Fibroblast of villous mesenchyme (primary cell): ENCODE measurements at places on chromosomes 1 and 21. TPM values are rescaled to one million over a fixed set of nuclear protein-coding genes. Genes with fewer than 3 reads are reported as not detected.

DNAJC28 gene
- total RNA-seq = 1.9 and 2.2 TPM in 2 replicates

EPRS1 gene
- total RNA-seq = 155 and 193 TPM in 2 replicates

DNA sequence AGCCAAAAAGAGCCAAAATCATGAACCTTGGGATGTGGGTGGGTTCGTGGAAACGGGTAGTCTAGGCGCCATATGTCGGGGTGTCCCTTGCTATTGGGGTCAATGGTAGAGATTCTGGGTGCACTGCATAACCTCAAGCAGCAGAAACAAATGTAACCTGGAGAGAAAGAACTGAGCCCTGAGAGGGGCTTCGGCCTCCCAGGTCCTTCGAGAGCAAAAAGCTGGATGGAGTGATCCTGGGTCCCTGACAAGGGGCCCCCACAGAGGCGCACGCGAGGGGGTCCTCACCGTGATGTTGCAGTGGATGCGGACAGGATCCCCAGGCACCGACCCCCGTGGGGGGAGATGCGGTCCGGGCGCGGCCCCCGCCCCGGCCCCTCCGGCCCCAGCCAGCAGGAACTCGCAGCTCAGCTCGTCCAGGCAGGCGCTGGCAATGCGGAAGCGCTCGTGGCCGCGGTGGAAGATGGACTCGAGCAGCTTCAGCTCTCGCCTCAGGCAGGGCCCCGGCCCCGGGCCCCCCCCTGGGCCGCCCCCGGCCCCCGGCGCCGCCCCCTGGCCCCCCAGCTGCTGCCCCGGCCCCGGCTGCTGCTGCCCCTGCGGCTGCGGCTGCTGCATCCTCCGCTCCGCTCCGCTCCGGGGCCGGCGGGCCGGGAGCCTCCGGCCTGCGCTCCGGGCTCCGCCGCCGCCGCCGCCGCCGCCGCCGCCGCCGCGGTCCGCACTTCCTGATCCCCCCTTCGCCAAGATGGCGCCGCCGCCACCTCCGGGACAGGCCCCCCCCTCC is at the start of gene UBE2Q1:
Gene UBE2Q1, minus strand, starts transcription at position 724 of the 781 bp plus-strand sequence. Its CDS starts 109 bp downstream, at position 615.
- peak; percentile 39 for DNase-seq

GRCh38 chr1:206833106-206833680 is 32.2 kb upstream of the IL20 start:
- DNase-seq = no peak

- DNase-seq = no peak
Observed at GRCh38 chr1:36532810-36533401, 50.2 kb upstream of the CSF3R start.

GRCh38 chr1:59976194-59977074 is 49.9 kb upstream of the CYP2J2 start:
- DNase-seq = peak; percentile 57

- no peak for DNase-seq
Observed at GRCh38 chr1:15062479-15063099, 91.0 kb upstream of the TMEM51 start.

DNA sequence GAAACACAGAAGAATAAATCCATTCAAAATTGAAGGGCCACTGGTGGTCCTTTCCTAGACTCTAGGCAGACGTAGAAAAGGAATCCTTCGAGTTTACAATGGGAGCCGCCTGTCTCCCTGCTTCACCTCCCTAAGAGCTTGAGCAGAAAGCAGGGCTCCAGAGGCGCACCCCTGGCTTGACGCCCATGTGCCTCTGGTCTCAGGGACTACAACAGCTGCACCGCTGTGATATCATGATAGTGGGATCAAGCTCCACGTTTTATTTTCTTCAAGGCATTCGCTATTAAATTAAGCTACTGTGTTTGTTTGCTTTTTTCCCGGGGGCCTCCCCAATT is 403 bp upstream of the C1orf122 start:
- no peak for DNase-seq

DNA sequence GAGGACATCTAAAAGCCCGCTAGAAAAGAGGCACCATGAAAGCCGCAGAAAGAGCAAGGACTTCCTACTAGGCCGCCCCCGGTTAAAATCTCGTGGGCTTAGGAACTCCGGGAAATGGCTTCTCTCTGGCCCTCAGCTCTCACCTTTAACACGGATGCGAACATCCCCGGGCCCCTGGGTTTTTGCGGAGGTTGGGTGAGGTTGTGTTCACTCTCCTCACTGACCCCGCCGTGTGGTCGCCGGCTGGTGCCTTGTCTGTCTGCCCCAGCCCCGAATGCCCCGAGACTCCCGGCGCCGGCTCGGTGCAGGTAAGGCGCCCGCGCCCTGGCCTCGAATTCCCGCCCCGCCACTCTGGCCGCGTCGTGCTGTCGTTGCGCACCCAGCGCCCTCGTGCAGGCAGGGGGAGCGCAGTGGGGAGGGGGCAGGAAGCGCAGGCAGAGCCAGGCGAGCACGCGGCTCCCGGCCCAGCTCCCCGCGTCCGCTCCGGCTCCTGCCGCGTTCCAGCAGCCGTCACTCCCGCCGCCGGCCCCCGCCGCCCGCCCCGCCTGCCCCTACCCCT is at the start of gene SHISAL2A:
Gene SHISAL2A, plus strand, starts transcription at position 437 of the 559 bp plus-strand sequence. CDS start 326 bp downstream, outside the sequence.
- no peak for DNase-seq

DNA sequence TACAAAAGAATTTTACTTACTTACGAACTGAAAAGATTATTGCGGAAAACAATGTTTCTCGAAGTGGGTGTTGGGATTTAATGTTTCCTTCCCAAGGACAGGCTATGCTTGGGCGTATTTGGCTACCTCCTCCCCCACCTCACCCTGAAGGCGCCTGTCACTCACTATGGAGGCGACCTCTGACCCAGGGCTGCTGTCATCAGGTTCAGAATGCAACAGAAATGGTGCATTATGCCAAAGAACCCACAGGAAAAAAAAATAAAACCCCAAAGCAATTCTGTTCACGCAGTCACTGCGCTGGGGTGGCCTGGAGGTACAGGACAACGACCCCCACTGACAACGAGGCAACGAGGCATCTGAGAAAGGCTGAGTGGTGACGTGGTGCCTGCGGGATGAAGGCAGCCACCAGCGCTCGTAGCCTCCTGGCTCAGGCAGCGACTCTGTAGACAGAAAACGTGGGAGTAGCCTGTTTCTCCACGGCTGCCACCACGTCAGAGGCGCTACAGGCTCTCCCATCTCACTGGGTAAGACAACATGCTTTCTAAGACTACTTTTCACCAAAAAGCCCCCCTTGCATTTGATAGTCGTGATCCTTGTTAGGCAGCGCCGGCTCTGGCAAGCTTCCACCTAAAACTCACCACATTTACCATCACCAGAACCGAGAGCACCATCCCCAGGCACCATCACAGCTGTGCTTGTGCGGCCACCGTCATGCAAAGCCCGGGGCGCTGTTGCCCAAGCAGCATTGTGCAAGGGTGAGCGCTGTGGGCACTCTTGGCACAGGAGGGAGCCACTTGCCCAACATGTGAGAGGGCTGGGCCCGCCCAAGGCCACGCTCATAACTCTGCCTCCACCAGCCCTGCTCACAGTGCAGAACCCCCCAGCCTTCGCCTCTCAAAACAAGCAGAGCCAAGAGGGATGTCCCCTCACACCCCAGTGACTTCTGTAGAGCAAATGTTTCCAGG is 14.3 kb downstream of the NADK start:
- peak; percentile 68 for DNase-seq

GRCh38 chr21:16205527-16205926 is 475.7 kb downstream of the USP25 start:
- DNase-seq = no peak
